ENCODE measurements at places on chromosomes 3 and 15.

DNA sequence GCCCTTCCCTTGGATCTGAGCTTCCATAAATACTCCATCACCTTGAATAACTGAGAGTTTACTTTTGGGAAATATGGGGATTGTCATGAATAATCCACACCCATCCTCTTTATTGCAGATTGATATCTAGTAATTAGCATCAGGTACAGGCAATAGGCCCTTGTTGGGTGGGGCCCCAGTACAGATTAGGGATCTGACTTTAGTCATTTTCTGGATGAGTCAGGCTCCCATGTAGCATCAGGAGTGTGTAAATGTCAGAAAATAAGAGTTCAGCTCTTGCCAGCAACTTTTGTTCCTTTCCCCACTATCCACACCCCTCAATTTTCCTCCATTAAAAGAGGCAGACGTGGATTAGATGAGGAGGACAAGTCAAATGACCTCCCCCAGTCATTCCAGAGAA is 17.7 kb upstream of the SNRK start:
- DNase-seq, result no peak

GRCh38 chr3:14403619-14404155 is 1.3 kb downstream of the SLC6A6 start:
- DNase-seq, result no peak

GRCh38 chr15:78061963-78062427 is 15.5 kb downstream of the TBC1D2B start:
- no peak for DNase-seq

DNA sequence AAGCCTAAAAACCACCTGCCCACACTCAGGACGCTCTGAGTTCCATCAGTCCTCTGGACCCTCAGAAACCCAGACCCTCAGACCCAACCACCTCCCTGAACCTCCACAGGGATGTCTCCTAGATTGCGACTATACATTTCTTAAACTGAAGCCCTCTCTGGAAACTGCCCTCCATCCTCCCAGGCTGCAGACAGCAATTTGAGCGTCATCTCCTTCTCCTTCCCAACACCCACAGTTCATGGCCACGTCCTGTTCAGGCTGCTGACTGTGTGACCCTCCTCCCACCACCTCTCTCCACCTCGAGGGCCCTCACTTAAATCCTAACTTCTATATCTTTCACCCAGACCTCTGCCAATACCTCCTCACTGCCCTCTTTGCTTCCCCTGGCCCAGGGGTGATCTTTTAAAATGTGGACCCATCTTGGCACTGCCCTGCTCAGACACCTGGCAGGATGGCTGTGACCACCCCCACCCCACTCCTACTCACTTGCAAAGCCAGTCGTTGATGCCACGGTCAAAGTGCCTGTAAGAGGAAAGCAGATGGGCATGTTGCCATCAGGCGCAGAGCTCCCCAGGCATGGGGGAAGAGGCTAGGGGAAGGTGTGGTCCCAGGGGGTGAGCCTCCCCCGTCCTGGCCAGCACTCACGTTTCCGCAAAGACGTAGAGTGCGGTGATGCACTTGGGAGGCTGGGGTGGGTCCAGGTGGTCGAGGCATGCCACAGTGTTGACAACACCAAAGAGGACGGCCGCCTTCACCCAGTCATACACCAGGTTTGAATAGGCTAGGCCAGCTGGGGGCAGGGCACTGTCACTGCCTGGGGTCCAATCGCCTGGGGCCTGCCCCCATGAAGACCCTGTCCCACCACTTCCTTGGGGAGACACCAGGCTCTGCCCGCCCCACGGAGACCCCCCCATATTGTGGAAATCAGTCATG is 6.0 kb downstream of the HHATL start:
- DNase-seq, result no peak

DNA sequence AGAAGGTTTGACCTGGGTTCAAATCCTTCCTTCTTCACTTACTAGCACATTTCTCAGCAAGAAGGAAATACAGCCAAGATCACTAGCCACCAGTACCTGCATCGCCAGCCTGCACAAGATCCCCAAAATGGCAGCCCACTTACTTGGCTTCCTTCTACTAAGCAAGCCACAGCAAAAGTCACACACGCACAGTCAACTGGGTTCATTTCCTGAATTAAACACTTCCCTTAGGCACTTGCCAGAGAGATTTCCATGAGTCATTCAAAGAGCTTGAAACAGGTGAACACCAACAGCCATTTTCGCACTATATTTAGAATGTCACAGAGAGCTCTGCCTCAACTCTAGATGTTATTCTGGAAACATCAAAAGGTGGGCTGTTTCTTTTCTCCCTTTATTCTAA is 42.6 kb downstream of the MGLL start:
- DNase-seq, result no peak

GRCh38 chr15:52233405-52233804 is 42.2 kb upstream of the GNB5 start:
- no peak for DNase-seq

DNA sequence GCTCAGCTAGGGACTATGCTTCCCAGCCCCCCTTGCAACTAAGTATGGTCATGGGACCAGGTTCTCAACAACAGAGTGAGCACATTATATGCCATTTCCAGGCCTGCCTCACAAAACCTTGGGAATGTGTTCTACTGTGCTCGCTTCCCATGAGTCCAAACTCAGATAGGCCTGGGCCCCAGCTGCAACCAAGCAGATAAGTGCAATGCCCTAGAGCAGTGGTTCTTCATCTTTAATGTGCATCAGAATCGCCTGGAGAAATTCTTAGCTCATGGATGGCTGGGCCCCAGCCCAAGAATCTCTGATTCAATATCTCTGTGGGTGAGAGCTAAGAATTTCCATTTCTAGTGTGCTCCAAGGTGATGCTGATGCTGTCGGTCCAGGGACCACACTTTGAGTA is 27.5 kb upstream of the TBC1D21 start:
- no peak for DNase-seq

GRCh38 chr15:57692709-57693108 is 13.8 kb upstream of the POLR2M start:
- no peak for DNase-seq

Measured in stimulated activated CD4-positive, alpha-beta T cell treated with anti-CD3 and anti-CD28 coated beads, Interleukin-15, amount 100 ng/mL, for 48 hours (primary cell).